Iris pigment epithelial cell (primary cell): ENCODE measurements at places on chromosomes 2 and 18.

DNA sequence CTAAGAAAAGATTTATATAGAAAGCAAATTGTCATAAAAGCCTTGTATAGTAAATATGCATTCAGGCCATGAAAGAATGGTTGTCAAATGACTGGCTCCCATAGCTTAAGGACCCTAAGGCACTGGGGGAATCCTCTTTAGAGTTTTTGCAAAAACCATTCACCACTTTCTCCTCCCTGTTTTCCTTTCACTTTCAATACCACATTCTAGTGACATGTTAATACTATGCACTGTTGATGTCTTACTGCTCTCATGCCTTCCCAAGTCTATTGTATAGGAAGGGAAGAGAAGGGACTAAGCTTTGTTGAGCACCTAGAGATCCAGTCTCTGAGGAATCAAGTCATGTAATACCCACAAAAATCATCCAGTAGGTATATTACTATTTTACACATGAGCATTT lies 383.0 kb upstream of the LRRTM1 start:
- DNase-seq, result no peak

DNA sequence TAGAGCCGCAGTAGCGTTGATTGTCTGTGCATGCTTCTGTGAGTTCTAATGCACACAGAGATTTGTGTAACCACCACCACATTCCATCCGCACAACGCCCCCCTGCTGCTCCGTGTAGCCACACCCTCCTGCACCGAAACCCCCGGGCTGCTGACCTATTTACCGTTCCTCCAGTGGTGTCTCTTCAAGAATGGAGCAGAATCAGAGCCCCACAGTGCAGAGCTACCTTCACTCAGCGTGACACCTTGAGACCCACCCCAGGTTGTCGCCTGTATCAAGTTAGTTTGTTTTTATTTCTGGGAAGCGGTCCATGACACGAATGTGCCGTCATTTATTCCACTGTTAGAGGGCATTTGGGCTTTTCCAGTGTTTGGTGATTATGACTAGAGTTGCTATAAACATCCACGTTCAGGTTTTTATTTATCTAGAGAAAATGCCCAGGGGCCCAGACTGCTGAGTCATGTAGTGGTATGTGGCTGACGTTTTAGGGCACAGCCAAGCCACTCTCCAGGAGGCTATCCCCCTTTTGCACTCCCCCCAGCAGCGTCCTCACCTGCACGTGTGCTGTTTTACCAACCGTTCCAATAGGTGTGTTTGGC lies 266.8 kb downstream of the NDUFA10 start:
- DNase-seq, result peak; percentile 30

DNA sequence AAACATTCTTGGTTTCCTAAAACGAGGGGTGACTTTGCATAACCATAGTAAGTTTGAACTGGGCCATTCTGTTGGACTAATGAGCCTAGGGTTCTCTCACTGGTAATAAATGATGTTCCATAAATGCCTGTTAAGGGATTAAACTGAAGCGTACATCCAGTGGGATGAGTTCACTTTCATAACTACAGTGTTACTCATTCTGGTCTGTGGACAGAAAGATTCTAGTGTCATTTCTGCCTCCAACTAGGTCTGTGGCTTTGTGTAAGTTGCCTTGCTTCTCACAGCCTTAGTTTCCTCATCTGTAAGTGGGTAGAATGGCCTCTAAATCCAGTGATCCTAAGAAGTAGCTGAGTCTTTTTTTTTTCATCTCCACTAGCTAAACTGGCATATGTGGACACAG lies 1860.6 kb upstream of the PIK3C3 start:
- peak; percentile 78 for DNase-seq

- peak; percentile 62 for DNase-seq
Measured at GRCh38 chr2:71748227-71748626, 294.9 kb downstream of the DYSF start.
